ENCODE measurements at places on chromosomes 12 and 14. TPM values are rescaled to one million over a fixed set of nuclear protein-coding genes. Genes with fewer than 3 reads are reported as not detected.

DNA sequence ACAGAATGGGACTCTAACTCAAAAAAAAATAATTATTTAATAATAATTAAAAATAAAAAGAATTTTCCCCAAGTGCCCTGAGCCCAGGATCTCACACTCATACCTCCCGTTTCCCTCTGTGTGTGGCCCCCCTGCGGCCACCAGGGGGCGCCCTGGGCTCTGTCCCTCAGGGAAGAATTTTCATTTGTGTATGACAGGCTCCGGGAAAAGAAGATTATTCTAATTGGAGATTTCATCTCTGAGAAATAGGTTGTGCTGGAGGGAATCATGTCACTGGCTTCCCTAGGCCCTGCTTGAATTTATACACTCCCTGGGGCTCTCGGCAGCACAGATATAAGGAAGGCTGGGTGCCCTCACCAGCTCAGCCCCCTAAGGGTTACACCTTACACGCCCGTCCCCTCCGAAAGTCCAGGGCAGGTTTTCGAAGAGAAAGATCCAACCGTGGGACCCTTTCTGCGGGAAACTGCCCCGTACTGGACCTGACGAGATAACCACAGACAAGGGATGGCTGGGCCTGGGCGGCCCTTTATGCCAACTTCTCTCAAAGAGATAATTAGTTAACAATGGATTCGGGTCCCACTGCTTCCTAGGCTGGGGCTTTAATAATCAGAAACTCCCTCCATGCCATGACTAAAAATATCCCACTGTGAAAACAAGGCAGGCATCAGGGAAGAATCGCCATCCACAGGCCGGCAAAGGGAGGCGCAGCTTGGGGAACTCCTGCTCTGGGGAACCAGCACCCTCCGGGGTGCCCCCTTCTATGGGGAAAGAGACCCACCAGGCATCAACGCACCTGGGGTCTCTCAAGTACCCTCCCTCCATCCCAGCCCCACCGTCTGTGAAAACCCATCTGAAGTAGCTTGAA is 80.7 kb downstream of the KDM2B start:
- DNase-seq, result no peak

DNA sequence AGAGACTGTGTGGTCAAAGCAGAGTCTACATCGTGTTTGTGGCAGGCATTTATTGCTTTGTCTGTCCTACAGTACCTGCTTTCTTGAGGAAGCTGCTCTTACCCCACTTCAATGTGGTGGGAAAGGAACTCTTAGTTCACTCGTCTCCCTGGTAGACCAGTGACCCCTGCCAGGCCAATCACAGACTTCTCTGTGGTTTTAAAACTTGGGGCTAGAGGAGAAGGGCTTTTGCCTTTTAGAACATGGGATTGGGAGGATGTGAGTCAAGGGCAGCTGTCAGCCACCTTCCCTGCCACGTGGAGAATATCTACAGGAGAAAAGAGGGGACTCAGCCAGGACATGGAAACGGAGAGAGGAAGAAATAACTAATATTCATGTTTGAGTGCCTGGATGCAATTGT is 36.8 kb upstream of the TMED10 start:
- no peak for DNase-seq

DNA sequence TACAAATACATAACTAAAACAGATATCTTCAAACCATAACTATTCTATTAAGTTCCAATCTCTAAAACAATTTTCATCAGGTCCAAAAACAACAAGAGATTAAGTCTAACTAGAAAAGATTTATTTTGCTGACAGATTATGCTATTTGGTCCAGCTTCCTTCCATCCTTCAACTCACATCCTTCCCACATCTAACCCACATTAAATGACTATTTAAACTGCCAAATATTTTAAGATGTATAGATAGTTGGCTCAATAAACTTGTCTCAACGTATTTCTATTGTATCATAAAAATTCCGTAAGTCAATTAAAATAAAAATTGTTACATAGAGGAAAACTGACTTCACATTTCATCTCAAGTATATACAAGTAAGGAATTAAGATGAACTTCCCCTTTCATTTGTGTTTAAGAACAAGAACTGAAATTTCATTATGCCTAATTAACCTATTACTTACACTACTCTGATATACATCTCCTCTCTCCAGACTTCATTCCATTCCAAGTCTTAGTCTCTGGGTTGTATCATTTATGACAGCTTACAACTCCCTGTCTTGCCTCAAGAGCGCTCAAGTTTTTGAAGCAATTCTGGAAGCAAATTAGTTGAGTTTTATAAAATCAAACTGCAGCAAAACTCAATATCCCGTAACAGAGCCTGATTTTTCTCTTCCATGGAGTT is 25.4 kb downstream of the PAWR start:
- DNase-seq, result no peak

GRCh38 chr12:45671254-45671653 is 58.3 kb upstream of the ARID2 start:
- DNase-seq, result no peak

- DNase-seq, result no peak
Observed at GRCh38 chr12:82027612-82028011, 268.5 kb upstream of the PPFIA2 start.

- DNase-seq, result no peak
Observed at GRCh38 chr12:107845226-107845979, 70.9 kb downstream of the ASCL4 start.

DNA sequence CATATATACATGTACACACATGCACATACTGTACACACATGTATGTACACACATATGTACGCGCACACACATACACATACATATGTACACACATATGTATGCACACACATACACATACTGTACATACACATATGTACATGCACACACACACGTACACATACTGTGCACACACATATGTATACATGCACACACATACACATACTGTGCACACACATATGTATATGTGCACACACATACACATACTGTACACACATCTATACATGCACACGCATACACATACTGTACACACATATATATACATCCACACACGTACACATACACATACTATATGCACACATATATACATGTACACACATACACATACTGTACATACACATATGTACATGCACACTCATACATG is 119.4 kb downstream of the ZFP36L1 start:
- no peak for DNase-seq

- DNase-seq, result no peak
Observed at GRCh38 chr14:102738373-102739189, 38.7 kb upstream of the TRAF3 start.

DNA sequence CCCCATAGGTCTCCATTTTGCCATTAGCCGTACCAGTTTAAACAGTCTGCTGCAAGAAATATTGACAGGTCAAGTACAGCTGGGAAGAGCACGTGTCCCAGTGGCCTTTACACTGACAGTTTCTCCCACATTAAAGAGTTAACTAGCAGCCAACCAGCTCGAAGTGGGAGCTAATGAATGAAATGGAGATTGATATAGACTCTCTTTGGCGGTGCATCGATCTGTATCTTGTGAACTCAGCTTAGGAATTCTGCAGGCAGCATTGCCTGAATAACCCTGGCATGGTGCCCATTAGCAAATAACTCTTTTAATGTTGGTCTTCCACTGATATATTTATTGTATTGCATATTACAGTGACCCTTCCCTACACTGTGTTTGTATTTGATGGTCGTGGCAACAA is 319.4 kb downstream of the EGLN3 start:
- no peak for DNase-seq

The P2RX4 gene
- 9.5 TPM for total RNA-seq

The RFX4 gene
- not detected for total RNA-seq

The PAPLN gene
- total RNA-seq, result 15.9 TPM

The CLECL1 gene
- total RNA-seq, result not detected

The PRIM1 gene
- 57.9 TPM for total RNA-seq

The TMCC3 gene
- total RNA-seq, result 3.2 TPM

The PPP1R13B gene
- 8.9 TPM for total RNA-seq

The SLC16A7 gene
- 4.3 TPM for total RNA-seq

Measured in H1 (cell line).